ENCODE measurements at places on chromosomes 11 and 22.

GRCh38 chr11:132357811-132358572 is 987.6 kb downstream of the NTM start:
- H3K36me3 ChIP-seq, result no peaks in the 10 kb centered on the region
- no peaks in the 10 kb centered on the region for H3K27me3 ChIP-seq
- no peaks in the 10 kb centered on the region for H3K4me1 ChIP-seq
- H3K4me3 ChIP-seq, result no peak overlapping the region

GRCh38 chr22:32859743-32860142 is 58.2 kb downstream of the TIMP3 start:
- H3K27ac ChIP-seq, result no peak overlapping the region
- no peak for DNase-seq
- peaks cover 47% of the 10 kb centered on the region for H3K36me3 ChIP-seq

DNA sequence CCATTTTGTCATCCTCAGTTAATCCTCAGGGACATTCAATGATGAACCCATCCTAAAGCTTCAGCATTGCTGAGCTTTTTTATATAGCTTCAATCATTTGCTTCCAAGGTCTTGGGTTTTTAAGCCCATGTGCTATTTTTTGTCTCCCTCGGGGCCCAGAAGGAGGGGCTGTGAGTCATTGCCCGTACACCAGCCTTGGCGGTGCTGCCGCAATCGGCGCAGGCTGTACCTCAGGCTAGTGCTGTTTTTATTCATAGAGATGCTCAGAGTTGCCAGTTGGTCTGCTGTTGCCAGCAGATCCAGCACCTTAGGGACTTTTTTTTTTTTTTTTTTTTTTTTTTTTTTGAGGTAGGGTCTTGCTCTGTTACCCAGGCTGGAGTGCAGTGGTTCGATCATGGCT is 35.5 kb downstream of the ACO2 start:
- no peaks in the 10 kb centered on the region for H3K27me3 ChIP-seq
- H3K27ac ChIP-seq, result peak overlapping the region; percentile 30
- DNase-seq, result peak; percentile 41

DNA sequence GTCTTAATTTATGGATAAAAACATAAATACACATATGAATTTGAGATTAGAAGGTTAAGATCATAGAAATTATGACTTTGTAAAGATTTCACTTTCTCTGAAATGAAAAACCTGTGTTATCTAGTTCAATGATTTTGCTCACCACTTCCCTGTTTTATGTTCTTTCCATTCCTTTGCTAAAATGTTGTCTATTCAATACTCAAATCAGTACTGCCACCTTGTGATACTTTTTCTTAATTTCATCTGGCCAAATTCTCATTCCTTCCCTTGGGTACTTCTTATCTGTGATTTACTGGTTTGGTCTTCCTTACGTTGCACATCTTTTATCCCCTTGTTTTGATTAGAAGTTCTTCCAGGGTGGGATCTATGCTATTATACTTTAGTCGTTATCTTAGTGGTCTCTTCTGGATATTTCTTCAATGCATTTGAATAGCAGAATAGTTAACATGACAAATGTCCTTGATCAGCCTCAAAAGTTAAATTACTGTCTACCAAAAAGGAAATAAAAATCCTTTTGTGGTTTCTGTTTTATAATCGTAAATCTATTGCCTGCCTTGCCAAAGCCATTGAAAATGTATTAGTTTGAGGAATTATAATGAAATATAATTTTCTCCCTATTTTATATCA is 197.0 kb downstream of the PGR start:
- H3K27me3 ChIP-seq, result no peaks in the 10 kb centered on the region
- no peak for DNase-seq
- no peak overlapping the region for H3K4me3 ChIP-seq
- no peaks in the 10 kb centered on the region for H3K4me1 ChIP-seq
- no peak overlapping the region for H3K27ac ChIP-seq

DNA sequence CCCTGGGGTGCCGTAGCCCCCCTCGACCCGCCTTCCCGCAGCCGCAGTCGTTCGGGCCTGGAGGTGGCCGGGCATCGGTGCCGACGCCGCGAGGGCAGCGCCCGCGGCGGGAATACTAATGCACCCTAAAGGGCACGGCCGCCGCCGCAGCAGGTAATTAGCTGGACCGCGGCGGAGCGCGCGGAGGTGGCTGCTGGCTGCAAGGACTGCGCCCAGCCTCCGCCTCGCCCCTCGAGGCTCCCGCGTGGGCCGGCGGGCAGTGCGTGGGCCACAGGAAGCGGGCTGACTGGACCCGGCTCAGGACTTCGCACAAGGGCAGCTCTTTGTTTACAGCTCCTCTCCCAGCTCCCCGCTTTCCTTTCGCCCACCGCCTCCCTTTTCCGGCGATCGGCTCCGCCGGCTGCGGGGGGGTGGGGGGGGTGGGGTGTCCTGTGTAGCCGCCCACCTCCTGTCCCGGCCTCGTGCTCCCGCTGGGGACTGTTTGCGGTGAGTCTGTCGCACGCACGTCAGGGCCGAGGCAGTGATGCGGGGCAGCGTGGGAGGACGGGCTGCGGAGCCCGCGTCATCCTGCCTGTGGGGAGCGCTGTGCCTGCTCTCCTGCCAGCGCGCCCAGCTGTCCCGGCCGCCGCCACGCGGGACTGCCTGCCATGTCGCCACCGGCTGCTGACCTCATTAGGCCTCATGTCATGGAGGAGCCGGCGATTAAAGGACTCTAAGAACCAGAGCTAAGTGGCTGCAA is 53.2 kb downstream of the GRIK4 start:
- peak overlapping the region; percentile 65 for H3K4me3 ChIP-seq
- H3K36me3 ChIP-seq, result no peaks in the 10 kb centered on the region
- DNase-seq, result no peak
- no peaks in the 10 kb centered on the region for H3K27me3 ChIP-seq
- no peak overlapping the region for H3K27ac ChIP-seq
- no peaks in the 10 kb centered on the region for H3K4me1 ChIP-seq

DNA sequence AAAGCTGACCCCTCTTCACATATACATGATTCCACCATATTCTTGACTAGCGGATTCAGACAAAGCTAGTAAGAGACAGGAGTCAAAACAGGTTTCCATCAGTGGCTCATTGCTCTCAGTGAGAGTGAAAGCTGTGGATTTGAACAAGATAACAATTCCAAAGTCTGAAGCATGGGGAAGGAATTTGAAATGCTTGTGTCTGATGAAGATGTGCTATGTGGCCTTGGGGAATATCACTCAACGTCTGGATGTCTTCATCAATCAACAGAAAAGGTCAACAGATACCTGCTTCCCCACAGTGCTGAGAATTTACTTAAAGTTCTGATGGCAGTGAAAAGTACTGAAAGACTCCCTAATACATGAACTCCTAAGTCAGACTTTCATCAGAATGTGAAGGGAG is 46.9 kb upstream of the SESN3 start:
- DNase-seq, result no peak
- no peak overlapping the region for H3K27ac ChIP-seq
- no peaks in the 10 kb centered on the region for H3K36me3 ChIP-seq
- H3K4me1 ChIP-seq, result peaks cover 8% of the 10 kb centered on the region
- H3K4me3 ChIP-seq, result no peak overlapping the region

- no peak for DNase-seq
- peaks cover 7% of the 10 kb centered on the region for H3K27me3 ChIP-seq
- H3K4me1 ChIP-seq, result no peaks in the 10 kb centered on the region
- no peak overlapping the region for H3K4me3 ChIP-seq
These were observed 859 bp upstream of the KRTAP5-5 start for GRCh38 chr11:1628506-1629325.

DNA sequence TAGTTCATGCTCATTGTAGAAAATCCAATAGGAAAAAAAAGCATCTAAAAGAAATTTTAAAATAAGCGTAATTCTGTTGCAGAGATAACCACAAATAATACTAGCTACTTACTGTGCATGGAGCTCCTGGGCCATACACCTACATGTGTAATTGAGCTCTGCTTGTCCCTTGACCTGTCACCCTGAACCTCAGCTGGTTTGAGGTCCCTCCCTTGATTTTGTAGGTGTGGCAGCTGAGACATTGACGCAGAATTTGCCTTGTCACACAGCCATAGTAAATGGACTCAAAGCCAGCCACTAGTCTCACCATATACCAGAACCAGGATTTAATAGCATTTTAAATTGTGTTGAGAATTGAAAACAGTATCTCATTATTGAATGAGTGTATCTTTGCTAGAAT is 135.3 kb downstream of the MORC2 start:
- no peaks in the 10 kb centered on the region for H3K4me1 ChIP-seq
- H3K27ac ChIP-seq, result no peak overlapping the region
- no peaks in the 10 kb centered on the region for H3K27me3 ChIP-seq
- H3K36me3 ChIP-seq, result no peaks in the 10 kb centered on the region

- H3K4me1 ChIP-seq, result peaks cover 29% of the 10 kb centered on the region
- no peak for DNase-seq
- H3K27me3 ChIP-seq, result no peaks in the 10 kb centered on the region
- no peak overlapping the region for H3K4me3 ChIP-seq
- H3K27ac ChIP-seq, result no peak overlapping the region
These were observed 47.7 kb upstream of the CSNK2A3 start for GRCh38 chr11:11400635-11401232.

- no peaks in the 10 kb centered on the region for H3K36me3 ChIP-seq
- no peak overlapping the region for H3K27ac ChIP-seq
- DNase-seq, result no peak
- no peaks in the 10 kb centered on the region for H3K27me3 ChIP-seq
- H3K4me3 ChIP-seq, result no peak overlapping the region
- no peaks in the 10 kb centered on the region for H3K4me1 ChIP-seq
These were observed 108.5 kb downstream of the PHF21B start for GRCh38 chr22:44901301-44901700.

GRCh38 chr22:45942344-45942743 is 34.6 kb downstream of the WNT7B start:
- no peak overlapping the region for H3K4me3 ChIP-seq
- H3K4me1 ChIP-seq, result no peaks in the 10 kb centered on the region
- H3K36me3 ChIP-seq, result no peaks in the 10 kb centered on the region

GRCh38 chr22:39645532-39645931 is 75.0 kb downstream of the CACNA1I start:
- DNase-seq, result no peak
- H3K36me3 ChIP-seq, result no peaks in the 10 kb centered on the region
- H3K27ac ChIP-seq, result no peak overlapping the region
- no peak overlapping the region for H3K4me3 ChIP-seq

DNA sequence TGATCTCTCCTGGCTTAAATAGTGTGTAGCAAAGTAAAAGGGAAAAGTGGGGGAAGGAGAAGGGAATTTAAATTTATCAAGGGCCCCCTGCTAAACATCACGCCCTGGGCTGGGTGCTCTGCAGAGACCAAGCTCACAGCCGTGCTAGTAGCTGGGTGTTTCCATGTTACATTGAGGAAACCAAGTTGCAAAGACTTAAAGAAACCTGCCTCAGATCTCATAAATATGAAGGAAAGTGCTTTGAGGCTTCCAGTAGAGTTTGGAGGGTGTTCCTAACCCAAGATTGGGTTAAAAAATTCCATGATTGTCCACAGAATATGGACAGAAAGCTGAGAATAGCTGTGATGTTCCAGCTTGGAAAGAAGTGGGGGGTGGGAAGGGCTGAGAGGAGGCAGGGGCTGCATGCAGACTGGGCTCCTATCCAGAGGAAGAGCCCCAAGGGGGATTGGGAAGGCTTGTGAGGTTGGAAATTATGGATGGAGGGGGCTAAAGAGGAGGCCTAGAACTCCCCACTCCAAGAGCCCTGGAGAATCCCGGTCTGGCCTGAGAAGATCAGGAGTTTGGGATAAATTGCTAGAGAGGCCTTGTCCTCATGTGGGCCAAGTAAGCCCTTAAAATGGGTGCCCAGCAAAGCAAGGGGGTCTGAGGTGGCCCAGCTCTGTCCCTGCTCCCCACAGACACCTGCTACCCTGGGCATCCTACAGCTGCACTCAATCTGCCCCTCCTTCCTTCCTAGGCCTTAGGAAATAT is 25.0 kb upstream of the OAF start:
- H3K4me3 ChIP-seq, result no peak overlapping the region
- H3K4me1 ChIP-seq, result no peaks in the 10 kb centered on the region
- H3K36me3 ChIP-seq, result no peaks in the 10 kb centered on the region
- DNase-seq, result no peak

- no peak overlapping the region for H3K27ac ChIP-seq
- H3K36me3 ChIP-seq, result no peaks in the 10 kb centered on the region
- DNase-seq, result no peak
- peaks cover 6% of the 10 kb centered on the region for H3K4me1 ChIP-seq
These were observed 22.9 kb upstream of the IGSF22 start for GRCh38 chr11:18748766-18749365.

DNA sequence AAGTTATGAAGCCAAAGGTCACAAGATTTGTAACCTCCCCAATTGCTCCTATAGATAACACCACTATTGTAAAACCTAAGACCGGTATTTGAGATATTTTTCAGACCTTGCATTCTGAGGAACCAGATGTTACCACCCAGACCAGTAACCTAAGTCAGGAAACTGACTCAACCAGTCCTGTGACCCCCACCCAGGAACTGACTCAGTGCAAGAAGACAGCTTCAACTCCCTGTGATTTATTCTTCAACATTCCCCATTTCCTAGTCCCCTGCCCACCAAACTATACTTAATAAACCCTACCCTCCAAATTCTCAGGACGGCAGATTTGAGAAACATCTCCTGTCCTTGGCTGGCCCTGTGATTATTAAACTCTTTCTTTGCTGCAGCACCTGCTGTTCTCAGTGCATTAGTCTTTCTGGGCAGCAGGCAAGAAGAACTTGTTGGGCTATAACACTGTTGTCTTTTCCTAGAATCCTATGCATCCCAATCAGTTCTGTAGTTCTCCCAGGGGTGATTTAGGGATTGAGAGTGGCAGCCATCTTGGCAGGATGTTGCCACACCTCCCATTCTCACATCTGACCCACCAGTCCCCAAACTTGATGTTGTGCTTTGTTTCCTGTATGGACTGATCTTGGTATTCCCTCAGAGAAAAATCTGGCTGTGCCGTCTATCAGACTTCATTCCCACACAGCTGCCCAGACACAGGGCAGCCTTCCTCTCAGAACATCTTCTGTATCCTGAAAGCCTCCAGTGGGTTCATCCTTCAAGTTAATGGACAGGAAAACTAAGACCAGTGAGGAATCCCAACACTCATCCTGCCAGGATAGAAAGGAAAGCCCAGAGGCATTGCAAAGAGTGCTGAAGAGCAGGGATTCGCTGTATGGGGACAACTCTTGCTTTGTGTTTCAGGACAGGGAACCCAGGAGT is 104.0 kb downstream of the PDE2A start:
- H3K36me3 ChIP-seq, result no peaks in the 10 kb centered on the region
- no peak overlapping the region for H3K27ac ChIP-seq
- H3K4me1 ChIP-seq, result no peaks in the 10 kb centered on the region
- H3K4me3 ChIP-seq, result no peak overlapping the region
- DNase-seq, result no peak

DNA sequence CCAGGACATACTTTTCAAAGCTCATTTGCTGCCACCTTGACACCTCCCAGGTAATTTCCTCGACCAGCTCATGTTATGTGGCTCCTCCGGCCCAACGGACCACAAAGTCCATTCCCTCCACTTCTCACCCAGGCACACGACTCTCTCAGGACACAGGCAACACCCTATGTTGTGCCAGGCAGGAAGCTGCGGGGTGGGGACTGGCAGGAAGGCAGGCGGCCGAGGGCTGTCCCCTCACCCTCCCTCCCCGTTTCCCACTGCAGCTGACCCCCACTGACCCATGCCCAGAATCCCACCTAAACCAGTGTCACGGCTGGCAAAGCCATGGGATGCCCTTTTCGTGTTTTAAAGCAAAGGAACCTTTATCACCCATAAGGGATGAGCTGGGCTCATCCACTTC is 20.8 kb downstream of the CELSR1 start:
- no peak overlapping the region for H3K4me3 ChIP-seq
- H3K4me1 ChIP-seq, result no peaks in the 10 kb centered on the region
- DNase-seq, result no peak
- no peaks in the 10 kb centered on the region for H3K36me3 ChIP-seq

GRCh38 chr11:12715131-12715530 is 40.9 kb downstream of the TEAD1 start:
- no peaks in the 10 kb centered on the region for H3K27me3 ChIP-seq
- no peak for DNase-seq
- H3K4me1 ChIP-seq, result no peaks in the 10 kb centered on the region
- no peak overlapping the region for H3K27ac ChIP-seq
- H3K36me3 ChIP-seq, result no peaks in the 10 kb centered on the region
- no peak overlapping the region for H3K4me3 ChIP-seq
